ENCODE measurements at places on chromosomes 12 and 14. TPM values are rescaled to one million over a fixed set of nuclear protein-coding genes. Genes with fewer than 3 reads are reported as not detected.

Gene MORN3
- total RNA-seq: 0.32 TPM

Gene PLA2G1B
- not detected for total RNA-seq

Gene HNF1A
- total RNA-seq: 4.0 TPM

Gene ZC2HC1C
- total RNA-seq: 4.1 TPM

Gene FAM222A
- total RNA-seq: 3.4 TPM

Gene ADAM21
- total RNA-seq: not detected

Gene GOLGA5
- 29.8 TPM for total RNA-seq

Gene TNFAIP2
- total RNA-seq: 262 TPM

Gene GNB3
- 1.5 TPM for total RNA-seq

Gene SLC35F4
- total RNA-seq: not detected

Gene RPGRIP1
- total RNA-seq: 0.26 TPM

Gene PRR13
- total RNA-seq: 332 TPM

Gene SLC2A14
- total RNA-seq: 0.36 TPM

Gene ITGB7
- total RNA-seq: 0.35 TPM

Gene TMEM121
- 10.8 TPM for total RNA-seq

Gene HOXC5
- 0.82 TPM for total RNA-seq

Gene MIP
- total RNA-seq: 0.24 TPM

Gene DEGS2
- total RNA-seq: 3.3 TPM

Gene NFE2
- total RNA-seq: not detected

Gene KRT83
- 6.0 TPM for total RNA-seq
